ENCODE measurements at places on chromosomes 11 and 22.

- ATAC-seq: no peak
Measured at GRCh38 chr22:31872209-31872608, 72.1 kb upstream of the YWHAH start.

GRCh38 chr11:108890482-108891105 lies 225.7 kb downstream of the DDX10 start:
- ATAC-seq: no peak

GRCh38 chr22:24503137-24503842 lies 8.2 kb downstream of the UPB1 start:
- ATAC-seq: peak; percentile 45

DNA sequence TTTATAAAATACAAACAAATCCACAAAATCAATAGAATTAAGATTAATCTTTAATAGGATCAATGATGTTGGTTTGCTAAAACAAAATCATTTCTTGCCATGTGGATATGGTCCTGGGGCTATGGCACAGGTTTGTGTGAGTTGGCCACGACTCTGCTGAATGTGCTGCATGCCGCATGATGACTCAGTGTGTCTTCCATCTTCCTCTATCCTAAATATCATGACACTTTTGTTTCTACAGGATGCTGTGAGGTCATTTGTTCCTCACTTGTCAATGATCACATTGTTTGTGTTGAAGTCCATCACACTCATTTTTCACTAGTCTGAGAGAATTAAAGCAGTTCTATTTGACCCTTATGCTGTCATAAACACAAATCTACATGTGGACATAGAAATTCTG lies 167.2 kb upstream of the ZBED5 start:
- no peak for ATAC-seq

DNA sequence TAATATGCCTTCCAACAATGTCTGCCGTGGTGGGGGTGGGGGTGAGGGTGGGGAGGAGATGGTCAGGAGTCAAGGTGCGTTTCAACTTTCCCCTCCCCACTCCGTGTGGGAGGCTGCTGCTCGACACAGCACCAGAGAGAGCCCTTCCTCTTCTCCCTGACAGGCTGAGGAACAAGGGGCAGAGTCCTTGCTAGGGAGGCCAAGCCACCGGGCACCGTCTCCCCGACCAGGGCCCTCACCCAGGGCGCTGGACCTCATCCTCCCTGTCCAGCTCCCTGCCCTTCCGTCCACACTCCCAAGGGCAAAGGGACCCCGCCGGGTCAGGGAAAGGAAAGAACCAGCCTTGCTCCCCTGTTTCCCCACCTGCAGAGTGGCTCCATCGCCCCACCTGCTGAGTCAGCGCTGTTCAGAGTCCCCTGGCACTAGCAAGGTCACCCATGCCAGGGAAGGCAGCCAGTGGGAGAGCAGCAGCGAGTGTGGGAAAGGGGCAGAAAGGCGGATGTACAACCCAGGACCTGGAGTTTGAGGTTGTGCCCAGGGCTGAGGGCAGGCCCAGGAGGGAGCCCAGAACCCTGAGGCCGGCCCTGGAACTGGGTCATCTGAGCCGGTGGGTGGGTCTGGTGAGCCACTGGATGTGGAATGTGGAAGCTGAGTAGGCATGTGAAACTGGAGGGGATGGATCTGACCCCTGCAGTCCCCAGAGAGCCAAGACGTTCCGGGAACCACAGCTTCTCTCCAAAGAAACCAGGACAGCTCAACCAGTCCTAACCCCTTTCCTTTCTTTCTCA lies 47.2 kb downstream of the BUD13 start:
- ATAC-seq: peak; percentile 42

DNA sequence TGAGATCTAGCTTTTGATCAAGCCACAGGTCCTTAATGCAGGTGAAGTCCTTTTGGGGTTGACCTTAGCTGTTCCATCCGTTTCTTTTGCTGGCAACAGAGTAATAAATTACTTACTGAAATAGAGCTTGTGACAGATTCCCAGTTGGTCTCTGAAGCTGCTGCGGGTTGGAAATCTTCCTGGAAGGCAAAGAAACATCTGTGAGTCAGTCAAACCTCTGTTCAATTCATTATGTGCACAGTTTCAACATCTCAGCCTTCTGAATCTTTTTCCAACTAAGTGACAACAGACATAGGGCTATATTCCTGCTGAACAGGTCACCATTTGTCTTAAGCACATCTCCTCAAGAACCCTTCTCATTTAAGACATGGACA lies 88.9 kb upstream of the DDI1 start:
- ATAC-seq: peak; percentile 63

DNA sequence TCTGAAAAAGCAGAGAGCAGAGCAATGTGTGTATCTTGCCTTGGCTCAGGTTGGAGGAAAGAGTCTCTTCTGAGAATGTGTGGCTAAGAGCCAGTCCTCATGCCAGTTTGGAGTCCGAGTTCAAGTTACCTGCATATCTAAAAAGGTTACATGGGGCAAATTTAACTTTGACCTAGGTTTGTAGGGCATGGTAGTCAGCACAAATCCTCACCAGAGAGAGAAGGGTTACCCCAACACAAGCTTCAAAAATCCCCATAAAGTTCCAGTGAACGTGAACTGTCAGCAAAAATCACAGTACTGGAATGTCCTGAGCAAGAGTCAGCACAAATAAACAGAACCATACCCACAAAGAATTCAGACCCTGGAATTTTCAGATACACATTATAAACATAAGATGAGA lies 13.8 kb downstream of the SDHD start:
- ATAC-seq: no peak

DNA sequence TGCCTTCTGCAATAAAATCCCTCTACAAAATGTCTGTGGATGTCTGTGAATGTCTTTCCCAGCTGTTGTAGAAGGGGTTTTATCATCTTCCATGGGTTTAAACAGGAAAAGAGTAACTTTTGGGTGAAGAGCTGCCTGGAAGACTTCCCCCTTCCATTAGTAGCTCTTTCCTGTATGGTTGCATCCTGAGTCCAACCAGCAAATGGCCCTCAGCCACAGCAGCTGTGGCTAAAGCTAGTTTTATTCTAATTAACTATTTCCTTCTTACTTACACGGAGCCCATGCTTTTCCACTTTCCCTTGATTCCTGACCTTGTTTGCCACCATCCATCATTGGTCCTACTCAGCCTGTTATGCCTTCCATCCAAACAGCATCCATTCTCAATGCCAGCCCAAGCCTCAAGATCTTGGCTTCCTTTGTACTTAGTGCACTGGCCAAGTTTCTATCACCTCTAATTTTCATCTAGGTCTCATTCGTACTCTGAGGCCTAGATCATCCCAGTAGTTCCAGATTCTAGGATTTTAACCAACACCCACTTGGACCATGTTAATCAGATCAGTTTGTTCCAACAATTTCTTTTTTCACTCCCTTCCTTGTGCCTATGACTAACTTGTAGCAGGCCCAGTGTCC lies 41.5 kb upstream of the CADM1 start:
- ATAC-seq: no peak

- no peak for ATAC-seq
Measured at GRCh38 chr11:7050191-7050590, 29.9 kb downstream of the NLRP14 start.

DNA sequence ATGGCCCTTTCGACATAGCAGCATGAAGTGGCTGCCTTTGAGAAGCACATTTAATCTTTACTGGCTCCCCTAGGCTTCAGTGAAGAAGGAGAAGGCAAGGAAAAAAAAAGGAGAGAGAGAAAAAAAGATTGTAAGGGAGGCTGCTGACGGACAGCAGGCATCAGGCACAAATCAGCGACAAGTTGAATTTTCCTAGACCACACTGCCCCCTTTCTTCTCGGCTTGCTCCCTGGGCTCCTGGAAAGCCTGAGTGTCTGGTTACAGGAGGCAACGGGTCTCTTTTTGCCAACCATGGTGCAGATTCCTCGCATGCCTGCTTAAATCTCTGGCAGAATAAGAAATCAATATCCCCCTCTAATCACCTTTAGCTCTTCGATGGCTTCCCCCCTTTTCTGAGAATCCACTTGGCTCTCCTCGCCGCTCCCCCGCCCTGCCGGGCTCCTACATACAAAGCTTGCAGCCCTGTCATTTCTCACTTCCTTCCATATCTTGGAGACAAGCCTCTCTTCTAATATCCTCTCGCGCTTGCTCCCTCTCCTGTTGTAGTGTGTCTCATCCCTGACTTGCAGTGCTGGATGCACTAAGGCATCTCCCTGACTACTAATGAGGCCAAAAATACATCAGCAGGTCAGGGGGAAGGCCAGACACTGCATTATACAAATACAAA lies 14.3 kb downstream of the BLID start:
- peak; percentile 78 for ATAC-seq

- ATAC-seq: no peak
Measured at GRCh38 chr11:71929491-71929890, 645 bp downstream of the RNF121 start.

- ATAC-seq: no peak
Measured at GRCh38 chr11:115761817-115762216, 257.6 kb upstream of the CADM1 start.

DNA sequence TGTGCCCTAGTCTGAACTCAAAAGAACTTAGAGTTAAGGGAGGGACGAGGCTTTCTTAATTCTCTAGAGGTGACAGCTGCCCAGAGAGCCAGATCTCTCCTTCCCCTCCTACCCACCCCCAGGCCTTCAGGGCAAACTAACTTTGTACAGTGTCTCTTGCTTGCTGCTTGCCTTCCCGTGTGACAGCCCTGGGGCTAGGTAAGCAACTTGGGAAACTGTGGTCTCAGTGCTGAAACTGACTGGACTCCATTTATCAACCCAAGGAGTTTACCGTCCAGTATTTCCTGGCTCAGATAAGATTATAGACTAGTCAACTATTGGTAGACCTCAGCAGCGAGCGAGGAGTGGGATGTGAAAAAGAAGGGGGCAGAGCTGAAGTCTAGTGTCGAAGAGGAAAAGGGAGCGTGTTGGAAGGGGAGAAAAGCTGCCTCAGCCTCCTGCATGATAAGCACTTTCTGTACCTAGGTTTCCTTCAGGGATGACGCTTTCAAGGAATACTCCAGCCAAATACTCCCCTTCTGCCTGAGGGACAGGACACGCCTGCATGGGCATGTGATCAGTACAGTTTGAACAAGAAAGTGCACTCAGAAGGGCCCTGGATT lies 43.3 kb upstream of the WEE1 start:
- ATAC-seq: no peak

DNA sequence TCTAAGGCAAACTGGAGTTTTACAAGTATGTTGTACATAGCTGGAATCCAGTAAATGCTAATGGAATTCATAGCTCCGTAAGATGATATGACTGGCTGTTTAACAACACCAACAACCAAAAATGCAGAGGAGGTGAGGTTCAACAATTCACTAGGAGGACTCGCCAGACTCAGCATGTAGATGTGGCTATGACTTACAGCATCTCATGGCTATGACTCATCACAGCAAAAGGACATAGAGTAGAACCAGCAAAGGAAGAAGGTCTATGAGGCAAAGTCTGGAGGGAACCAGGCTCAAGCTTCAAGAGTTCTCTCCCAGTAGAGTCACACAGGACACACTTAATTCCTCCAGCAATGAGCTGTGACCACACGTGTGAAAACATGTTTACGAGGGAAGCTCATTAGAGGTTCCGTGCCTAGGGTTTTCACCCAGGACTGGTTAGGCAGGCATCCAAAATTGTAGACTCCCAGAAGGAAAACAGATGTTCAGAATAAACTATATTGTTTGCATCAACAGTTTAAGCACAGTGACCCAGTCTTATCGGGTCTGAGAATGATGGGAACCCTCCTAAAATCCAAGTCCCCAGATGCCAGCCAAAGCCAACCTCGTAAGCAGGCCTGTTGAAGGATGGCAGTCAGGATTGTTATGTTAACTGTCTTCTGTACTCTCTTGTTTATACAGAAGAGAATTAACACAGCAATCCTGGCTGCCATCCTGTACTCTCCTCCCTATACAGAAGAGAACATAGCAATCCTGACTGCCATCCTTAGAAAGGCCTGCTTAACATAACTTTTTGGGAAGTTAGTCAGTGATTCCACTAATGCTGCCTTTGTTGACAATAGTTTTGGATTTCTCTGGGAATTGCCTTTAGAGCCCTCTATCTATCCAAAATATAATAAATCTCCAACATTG lies 116.6 kb downstream of the LARGE1 start:
- peak; percentile 71 for ATAC-seq

DNA sequence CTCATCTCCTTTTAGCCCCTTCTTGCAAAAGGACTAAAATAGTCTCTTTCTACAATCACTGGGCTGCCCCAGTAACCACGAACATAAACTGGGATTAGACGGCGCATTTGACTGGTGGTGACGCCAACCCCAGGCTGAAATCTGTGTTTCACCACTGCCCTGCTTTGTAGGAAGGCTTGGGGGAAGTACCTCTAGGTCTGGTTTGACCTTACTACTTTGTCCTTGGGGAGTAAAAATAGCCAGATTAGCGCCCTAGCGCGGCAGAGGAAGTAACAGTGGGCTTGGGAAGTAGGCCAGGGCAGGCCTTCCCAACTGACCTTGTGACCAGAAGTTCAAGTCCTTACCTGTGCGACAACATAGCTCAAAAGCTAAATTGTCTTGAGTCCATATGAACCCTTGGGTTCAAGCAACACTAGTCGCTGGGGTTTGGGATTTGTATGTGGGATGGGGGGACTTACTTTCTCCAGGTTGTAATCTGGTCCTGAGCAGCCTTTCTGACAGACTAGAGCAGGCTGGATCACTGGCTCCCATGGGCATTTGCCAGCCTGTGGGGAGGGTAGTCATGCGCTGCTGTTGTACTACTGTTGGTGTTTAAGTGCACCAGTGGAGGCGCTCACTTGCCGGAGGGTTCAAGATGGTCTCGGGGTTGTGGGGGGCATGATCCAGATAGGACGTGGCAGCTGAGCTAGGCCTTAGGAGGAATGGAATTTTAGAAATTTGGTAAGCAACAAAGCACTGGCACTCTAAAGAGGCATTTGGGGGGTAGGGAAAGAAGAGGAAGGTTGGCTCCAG lies 953 bp upstream of the PACS1 start:
- peak; percentile 16 for ATAC-seq

- ATAC-seq: no peak
Measured at GRCh38 chr11:48129697-48130395, 86.8 kb upstream of the OR4B1 start.

DNA sequence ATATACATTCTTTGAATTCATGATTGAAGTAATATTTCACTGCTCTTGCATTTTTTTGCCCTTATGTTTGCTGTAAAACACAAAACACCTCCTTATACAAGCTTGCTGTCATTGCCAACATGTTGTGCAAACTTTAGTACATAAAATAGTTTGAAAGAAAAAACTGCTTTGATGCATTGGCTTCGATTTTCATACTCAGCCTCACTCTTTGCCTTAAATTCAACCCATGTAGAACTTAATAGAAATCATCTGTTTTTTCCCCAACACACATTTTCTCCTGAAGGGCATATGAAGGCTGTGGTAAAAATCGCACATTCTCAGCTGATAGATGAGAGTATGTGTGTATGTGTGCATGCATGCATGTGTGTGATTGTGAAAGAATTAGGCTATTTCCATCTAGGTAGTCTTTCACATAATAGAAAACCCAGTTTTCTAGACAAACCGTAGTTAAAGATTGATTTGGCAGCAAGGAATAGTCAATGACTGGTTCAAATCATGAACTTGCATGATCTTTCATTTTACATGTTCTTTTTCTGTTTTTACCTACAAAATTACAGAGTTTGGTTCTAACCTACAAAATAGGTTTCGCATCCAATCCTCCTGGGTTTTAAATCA lies 72.8 kb upstream of the MTMR2 start:
- no peak for ATAC-seq

GRCh38 chr11:72003776-72004171 lies 5.1 kb downstream of the IL18BP start:
- no peak for ATAC-seq
